ENCODE measurements at places on chromosomes 12 and 14. TPM values are rescaled to one million over a fixed set of nuclear protein-coding genes. Genes with fewer than 3 reads are reported as not detected.

Gene NKX2-1
- total RNA-seq: not detected

Gene CBLN3
- 1.0 TPM for total RNA-seq

Gene WNK1
- 104 TPM for total RNA-seq

Gene C12orf56
- total RNA-seq: not detected

Gene CLEC4D
- not detected for total RNA-seq

Gene CAND1
- total RNA-seq: 124 TPM

DNA sequence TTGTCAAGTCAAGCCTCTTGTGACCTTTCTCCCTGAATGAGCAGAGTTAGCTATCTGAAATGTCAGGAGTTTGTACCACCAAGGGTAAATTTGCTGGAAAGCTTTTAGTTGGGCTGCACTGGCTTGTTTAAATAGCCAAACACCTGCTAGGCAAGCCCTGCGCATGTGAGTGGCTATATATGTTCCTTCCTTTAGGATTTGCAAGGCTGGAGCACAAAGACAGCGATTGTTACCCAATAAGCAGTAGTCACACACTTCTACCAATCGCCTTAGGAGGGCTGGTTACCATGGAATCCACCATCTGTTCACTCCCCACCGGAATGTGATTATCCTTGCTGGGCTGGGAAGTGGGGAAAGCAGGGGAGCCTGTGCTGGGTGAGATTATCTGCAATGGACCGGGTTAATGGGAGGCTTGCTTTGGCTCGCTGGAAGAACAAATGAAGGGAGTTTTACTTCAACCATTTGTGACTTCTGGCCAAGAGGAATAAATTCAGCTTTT is 102.5 kb downstream of the FGD4 start:
- DNase-seq: peak; percentile 89

- no peak for DNase-seq
Measured at GRCh38 chr12:113770389-113770865, 195.7 kb downstream of the RBM19 start.

DNA sequence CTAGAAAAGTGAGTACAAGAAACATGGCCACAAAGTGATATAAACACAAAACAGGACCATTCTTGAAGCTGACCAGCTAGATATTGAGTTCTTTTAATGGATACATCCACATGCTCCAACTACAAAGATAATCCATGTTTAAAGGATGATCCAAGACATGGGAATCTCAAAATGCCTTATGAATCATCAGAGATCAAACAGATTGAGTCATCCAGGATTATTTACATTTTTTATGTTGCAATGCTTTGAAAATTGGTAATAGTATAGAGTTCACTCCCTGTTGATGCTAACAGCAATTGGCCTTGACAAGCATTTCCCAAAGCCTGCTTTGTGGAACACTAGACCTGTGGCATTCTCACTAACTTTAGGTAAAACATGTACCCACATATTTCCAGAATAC is 293.0 kb upstream of the TBX3 start:
- no peak for DNase-seq

- DNase-seq: no peak
Measured at GRCh38 chr12:51865757-51866270, 17.3 kb upstream of the FIGNL2 start.

DNA sequence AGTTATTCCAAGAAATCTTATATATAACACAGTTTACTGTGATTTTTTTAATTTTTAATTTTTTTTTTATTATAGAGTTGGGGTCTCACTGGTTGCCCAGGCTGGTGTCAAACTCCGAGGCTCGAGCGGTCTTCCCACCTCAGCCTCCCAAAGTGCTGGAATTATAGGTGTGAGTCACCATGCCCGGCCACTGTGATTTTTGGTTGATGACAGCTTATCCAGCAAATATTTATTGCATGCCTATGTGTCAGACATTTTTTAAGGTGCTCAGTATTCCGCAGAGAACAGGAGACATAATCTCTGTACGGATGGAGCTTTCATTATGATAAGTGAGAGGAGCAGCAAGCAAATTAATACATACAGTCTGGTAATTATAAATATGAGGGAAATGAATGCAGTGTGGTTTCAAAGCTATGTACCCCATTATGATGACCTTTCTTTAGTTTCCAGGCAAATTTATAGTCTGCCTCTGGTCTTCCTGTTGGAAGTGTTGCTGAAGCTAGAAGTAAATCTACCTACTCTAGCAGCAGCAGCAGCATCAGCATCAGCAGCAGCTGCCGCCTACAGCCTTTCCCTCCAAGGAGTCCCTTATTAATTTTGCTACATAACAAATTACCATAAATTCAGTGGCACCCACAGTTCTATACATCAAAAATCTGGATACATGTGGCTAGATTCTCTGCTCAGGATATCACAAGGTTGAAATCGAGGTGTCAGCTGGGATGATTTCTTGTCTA is 32.3 kb downstream of the FRS2 start:
- DNase-seq: peak; percentile 41

DNA sequence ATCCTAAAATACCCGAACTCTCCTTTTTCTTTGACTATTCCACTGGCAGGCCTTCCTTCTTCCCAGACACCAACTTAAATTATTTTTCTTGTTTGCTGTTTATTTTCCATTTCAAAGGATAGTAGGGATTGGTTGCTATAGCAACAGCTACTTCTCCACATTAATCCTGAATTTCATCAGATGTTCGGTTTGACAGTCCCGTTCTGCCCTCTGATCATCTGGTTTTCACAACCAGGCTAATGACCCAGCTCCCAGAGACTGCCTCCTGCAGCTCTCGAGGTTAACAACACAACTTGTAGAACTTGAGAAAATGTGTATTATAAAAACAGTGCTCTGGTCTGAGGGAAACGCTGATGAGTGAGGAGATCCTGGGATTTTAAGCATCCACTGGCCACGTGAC is 45.5 kb downstream of the NUAK1 start:
- no peak for DNase-seq

DNA sequence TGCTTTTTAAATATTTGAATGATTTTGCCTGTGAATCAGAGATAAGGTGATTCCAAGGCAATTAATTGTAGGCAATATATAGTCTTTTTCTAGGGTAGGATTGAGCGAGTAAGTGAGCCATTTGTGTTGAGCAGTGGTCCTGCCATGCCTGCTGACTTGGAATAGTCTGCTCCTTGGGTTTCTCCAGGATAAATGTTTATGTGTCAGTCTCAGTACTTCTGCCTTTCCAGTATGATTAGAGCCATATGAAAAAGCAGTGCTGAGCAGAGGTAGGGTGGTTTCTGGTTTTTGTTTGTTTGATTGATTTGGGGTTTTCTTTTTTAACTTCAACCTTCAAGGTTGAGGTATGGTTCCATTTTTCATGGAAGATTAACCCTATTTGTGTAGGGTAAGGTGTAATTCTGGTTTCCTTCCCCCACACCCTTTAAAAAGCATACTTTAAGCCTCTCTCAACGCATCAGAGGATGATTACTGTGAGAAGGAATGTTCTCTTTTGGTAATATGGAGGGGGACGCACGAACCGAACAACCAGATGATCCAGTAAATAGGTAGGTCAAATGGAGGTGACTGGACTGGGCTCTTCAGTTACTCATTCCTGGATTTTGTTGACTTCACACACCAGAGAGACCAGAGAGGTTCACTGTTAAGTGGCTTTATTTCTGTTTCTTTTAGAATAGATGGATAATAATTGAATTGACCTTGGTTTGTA is 22.7 kb downstream of the FRMD6 start:
- no peak for DNase-seq

- DNase-seq: no peak
Measured at GRCh38 chr14:90979515-90979914, 80.9 kb downstream of the RPS6KA5 start.

DNA sequence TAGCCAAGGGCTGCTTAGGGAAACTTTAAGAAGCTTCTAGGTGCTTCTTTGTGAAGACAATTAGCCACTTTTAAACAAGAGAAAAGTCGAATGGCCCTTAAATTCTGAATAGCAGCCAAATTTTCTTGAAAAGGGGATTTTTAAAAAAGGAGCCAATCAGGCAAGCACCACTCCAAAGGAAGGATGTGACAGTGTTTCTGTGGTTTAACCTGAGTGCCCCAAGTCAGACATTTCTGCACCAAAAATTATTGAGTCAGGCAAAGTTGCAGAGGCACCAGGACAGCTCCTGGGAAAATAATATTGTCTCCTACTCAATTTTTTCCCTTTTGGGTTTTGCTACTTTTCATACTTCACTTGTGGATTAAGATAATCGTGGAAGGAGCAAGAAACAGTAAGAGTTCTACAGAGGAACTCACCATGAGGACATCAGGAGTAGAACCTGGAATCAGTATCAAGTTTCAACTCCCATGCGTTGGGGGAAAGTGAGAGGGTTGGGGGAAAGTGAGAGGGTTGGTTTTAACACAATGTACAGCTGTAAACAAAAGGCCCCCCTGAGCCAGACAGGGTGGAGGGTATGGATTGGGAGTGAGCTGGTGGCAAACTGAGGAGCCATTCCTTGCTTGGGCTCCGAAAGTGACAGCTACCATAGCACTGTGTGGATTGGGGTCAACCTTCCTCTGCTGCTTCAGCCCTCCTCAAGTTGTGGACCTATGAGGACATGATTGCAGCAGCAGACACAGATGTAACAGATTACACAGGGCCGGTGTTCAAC is 90.8 kb downstream of the SLC38A1 start:
- DNase-seq: no peak

- no peak for DNase-seq
Measured at GRCh38 chr12:57983858-57984505, 42.6 kb downstream of the ATP23 start.
